ENCODE measurements at places on chromosomes 1 and 21.

DNA sequence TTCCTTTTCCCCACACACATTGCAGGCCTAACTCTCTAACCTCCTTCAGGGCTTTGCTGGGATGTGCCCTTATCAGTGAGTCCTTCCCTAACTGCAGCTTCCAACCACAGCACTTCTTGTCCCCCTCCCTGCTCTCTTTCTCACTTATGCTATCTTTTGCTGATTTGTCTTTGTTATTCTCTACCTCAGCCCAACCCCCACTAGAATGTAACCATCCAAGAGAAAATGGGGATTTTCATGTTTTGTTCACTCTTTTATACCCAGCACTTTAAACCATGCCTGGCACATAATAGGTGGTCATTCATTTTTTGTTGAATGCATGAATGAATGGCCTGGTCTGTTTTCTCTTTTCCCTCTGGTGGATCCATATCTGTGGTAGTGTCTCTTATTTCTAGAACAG, 243.5 kb downstream of the KAZN start:
- DNase-seq: no peak

GRCh38 chr1:187696073-187696472, 867.3 kb downstream of the PLA2G4A start:
- DNase-seq: no peak

DNA sequence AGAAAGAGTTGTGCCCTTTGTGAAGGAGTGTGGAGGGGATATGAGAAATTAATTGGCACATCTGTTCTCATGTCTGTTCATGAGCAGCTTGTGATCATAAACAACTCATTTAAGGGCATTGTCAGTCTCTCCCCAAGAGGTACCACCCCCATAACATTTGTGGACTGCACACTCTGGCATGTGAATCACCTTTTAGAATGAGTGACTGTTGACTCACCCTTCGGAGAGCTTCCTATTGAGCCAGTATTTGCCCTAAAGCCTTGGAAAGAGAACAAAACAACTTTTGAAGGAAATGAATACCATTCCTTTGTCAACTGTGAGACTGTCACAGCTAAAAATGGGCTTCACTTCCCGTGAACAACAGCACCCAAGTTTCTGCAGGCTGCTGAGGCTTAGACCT, 27.5 kb upstream of the MYSM1 start:
- no peak for DNase-seq

DNA sequence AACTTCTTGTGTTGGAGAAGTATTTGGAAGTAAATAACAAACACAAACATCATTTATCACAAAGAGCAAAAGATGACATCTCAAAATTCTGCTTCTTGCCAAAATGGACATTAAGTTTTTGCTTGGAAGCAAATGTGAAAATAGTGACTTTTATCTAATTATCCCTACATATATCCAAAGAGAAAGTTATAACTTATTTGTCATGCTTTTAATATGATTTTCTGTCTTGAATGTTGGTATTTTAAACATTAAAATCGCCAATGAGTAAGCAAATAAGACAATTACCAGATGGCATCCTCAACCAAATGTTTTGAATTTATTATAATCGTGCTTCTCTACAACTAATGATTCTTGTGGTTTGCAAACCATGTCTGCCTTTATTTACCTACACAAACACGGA, 594.3 kb downstream of the KIF26B start:
- no peak for DNase-seq

GRCh38 chr1:109198745-109199144, 15.0 kb upstream of the SARS1 start:
- no peak for DNase-seq

- DNase-seq: no peak
These were observed 7.6 kb downstream of the LMNA start for GRCh38 chr1:156122086-156122485.

DNA sequence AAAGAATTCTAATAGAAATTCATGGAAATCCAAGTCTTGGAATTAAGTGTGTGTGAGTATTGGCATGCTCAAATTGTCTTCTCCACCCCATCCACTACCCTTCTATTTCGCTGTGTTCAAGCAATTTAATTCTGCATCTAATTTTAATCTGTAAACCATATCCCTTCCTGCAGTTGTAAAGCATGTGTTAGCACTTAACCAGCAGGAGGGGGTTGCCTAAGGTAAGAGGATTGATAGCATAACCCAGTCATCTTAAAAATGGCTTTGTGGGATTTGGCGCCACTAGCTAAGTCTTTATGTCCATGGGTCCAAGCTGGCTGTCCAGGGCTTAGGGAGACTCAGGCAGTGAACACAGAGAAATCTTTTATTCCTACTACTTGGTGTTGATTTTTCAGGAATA, 210.3 kb downstream of the PTPRC start:
- no peak for DNase-seq

- no peak for DNase-seq
These were observed 362.2 kb downstream of the SRGAP2C start for GRCh38 chr1:121546830-121547591.

- DNase-seq: no peak
These were observed 1.8 kb upstream of the IL10 start for GRCh38 chr1:206774093-206774492.

- no peak for DNase-seq
These were observed at the start of gene TEKT2 for GRCh38 chr1:36083635-36084496. TSS of gene TEKT2 (plus strand) at chr1:36084094. CDS start at chr1:36084922, 828 bp downstream.

DNA sequence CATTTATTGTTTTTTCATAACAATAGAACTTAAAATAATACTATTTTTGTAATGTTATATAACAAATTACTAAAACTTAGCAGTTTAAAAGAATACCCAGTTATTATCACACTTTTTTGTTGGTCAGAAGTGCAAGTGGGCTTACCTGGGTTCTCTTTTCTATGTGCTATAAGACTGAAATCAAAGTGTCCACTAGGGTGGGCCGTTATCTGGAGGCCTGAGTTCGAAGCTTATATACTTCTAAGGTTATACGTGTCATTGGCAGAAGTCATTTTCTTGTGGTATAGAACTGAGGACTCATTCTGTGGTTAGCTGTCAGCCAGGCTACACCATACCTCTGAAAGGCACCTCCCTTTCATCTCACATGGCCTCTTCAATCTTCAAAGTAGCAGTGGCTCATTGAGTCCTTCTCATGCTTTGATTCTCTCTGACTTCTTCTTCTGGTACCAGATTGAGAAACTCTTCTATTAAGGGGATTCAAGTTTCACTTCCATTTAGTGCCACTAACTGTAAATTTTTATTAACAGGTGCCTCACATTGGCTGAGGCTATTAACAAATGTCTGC, 414.3 kb downstream of the AMY1C start:
- no peak for DNase-seq

GRCh38 chr1:234206651-234207284, 166.5 kb upstream of the COA6 start:
- DNase-seq: no peak
